ENCODE measurements at places on chromosomes 11 and 22. TPM values are rescaled to one million over a fixed set of nuclear protein-coding genes. Genes with fewer than 3 reads are reported as not detected.

DNA sequence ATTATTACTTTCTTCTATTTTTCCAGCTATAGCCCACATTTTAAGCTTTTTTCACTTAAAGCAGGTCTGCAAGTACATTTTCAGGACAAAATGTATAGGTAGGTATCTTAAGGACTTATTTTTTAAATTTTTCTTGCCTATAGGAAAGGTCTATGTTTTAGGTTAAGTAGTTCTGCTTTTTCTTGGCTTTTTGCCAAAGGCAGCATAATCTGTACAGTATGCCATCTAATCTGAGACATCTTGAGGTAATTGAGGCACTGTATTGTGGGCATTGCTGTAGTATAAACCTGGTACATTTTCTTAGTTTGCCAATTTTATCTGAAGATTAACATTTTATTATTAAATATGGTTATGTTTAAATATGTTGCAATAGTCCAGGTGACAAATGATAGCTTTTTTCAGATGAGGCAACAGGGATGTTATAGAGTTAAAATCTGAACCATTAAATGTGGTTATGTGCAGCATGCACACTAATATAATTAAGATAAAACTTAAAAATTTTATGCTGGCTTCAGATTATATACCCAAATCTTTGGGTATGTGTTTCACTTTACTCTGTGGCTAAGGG, 42.9 kb downstream of the QSER1 start:
- DNase-seq, result no peak

FAM89B gene
- 12.0 TPM for total RNA-seq

COMMD9 gene
- 36.8 TPM for total RNA-seq

- DNase-seq, result no peak
Measured at GRCh38 chr22:48577014-48577690, 1250.5 kb downstream of the BRD1 start.

DNA sequence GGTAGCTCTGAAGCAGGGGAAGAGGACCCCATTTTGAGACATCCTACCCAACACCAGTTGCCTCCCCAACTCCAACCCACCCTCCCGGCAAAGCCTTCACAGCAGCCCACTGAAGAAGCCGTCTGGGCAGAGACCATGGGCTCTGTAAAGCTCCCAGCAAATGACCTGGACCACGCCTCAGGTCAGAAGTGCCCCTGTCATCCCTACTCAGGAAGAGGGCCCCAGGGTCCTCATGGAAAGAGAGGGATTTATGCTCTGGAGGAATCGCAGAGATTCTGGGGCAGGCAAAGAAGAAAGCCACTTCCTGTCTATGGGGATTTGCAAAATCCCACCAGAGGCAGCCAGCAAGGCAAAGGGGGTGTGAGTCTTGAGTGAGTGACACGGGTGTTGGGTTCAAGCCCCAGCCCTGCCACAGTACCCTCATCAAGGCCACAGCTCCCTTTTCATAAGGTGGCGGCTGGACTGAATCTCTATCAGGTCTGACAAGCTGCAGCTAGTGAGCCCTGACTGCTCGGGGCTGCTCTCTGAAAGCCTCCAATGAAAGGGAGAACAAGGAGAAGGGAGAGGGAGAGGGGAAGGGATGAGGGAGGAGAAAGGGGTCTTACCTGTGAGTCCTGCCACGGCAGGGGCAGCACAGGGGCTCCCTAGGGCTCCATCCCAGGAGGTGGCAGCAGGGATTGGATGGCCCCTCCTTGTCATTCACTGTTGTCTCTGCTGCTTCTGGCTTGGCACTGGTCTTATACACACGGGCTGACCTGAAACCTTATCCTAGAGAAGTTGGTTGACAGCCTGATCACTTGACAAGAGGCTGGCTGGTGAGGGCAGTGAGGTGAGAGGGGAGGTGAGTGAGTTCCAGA, at the start of gene UCP3:
TSS of gene UCP3 (minus strand) at position 713 of the 857 bp plus-strand sequence. CDS start 2,043 bp downstream, outside the sequence.
- no peak for DNase-seq

DNA sequence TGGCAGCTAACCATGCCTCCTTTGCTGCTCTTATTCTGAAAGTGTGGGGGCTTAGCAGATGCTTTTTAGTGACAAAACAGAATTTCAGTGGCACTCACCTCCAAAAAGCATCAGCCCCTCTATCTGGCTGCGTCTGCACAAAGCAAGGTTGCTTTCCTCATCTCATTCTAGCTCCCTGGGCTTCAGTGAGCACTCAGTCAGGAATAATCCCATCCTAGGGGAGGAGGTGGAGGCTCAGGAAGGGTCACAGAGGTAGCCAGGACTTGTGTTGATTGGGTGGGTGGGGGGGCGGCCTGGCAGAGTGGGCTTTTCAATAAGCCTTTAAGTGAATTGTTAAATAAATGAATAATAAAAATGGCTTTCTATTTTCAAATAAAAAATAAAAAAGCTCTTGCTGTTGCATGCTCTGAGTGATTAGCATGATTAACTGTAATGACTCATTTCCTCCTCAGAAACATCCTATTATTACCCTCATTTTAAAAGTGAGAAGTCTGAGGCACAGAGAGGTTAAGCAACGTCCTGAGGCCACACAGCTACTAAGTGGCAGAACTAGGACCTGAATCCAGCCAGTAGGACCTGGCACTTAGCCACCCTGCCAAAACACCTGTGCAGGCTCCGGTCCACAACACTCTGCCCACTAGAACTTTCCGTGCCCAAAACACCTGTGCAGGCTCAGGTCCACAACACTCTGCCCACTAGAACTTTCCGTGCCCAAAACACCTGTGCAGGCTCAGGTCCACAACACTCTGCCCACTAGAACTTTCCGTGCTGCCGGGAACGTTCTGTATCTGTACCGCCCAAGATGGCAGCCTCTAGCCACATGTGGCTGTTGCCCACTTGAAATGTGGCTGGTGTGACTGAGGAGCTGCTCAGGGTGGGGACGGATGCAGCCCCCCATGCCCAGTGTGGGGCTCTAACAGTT, 5.5 kb downstream of the B3GAT1 start:
- DNase-seq, result no peak

CXCR5 gene
- total RNA-seq, result not detected

DNA sequence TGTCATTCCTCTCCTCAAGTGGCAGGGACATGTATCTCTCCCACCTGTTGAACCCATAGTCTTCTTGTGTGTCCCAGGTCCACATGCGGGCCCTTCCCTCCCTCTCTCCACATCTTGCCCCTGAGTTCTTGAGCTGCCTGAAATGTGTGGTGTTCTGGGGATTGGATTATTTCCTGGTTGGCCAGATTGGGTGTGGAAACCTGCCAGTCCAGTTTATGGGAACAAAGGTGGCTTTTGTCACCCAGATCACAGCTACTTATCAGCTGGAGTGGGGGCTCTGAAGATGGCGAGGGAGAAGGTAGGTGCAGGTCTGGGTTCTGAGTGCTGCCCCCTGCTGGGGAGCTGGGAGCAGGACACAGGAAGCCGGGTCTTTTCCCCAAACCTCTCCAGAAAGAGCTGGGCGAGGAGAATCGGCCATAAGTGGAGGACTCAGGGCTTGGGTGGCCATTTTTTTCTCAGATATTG, 14.2 kb downstream of the DTX4 start:
- DNase-seq, result no peak

CCDC82 gene
- total RNA-seq, result 8.8 TPM

GRCh38 chr22:36636916-36637315, 66.6 kb downstream of the CACNG2 start:
- DNase-seq, result no peak

OR5A1 gene
- total RNA-seq, result not detected

TMEM45B gene
- total RNA-seq, result 30.1 TPM

DNA sequence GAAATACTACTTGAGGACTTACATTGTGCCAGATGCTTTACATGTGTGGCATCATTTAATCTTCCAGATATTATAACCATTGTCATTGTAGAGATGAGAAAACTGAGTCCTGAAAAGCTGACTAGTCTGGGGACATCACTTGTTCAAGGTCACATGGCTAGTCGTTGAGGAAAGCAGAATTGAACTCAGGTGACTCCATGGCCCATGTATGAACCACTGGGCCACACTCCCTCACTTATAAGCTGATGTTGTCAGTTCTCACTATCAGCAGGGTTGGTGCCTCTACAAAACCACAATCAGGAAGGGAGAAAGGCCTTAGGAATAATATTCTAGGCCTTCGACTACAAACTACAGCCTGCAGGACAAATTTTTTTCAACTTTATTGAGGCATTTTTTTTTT, 26.1 kb upstream of the ADA2 start:
- no peak for DNase-seq

All from esophagus squamous epithelium (tissue), 5 donors.